ENCODE measurements at places on chromosomes 3 and 15. TPM values are rescaled to one million over a fixed set of nuclear protein-coding genes. Genes with fewer than 3 reads are reported as not detected.

DNA sequence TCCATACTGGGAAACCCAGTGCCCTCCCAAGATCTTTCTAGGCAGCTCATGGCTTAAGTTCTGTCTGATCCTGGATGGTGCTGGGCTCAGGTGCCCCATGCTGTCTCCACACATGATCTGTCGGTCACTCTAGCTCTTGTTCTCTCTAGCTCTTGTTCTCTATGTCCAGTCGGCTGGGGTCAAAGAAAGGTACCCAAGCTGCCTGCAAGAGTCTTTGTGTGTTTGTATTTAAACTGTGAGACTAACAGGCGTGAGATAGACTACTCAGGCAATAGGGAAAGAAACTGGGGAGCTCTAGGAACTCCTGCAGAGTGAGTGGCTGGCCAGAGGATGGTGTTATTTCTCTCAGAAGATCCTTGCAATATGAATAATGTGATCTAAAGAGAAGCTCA lies 40.2 kb downstream of the GPR156 start:
- no peak for DNase-seq

- DNase-seq, result no peak
Observed at GRCh38 chr3:183108001-183108449, 8.7 kb upstream of the MCCC1 start.

DNA sequence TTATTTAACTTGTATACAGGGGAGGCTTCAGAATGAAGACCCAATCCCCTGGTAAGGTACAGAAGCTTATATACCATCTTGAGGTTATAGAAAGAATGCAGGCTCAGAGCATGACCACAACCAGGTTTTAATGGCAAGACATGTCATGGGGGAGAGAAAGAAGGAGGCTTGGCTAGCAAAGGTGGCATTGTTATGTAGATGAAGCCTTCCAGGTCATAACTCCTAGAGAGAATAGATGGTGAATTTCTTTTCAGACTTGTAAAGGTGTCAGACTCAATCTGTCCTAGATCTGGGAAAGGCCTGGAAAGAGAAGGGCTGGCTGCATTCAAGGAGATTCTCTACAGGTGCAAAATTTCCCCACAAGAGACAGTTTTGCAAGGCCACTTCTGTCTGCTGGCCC lies 99.4 kb upstream of the CTDSPL start:
- no peak for DNase-seq

DNAH1 gene
- total RNA-seq, result 0.48 TPM

DNA sequence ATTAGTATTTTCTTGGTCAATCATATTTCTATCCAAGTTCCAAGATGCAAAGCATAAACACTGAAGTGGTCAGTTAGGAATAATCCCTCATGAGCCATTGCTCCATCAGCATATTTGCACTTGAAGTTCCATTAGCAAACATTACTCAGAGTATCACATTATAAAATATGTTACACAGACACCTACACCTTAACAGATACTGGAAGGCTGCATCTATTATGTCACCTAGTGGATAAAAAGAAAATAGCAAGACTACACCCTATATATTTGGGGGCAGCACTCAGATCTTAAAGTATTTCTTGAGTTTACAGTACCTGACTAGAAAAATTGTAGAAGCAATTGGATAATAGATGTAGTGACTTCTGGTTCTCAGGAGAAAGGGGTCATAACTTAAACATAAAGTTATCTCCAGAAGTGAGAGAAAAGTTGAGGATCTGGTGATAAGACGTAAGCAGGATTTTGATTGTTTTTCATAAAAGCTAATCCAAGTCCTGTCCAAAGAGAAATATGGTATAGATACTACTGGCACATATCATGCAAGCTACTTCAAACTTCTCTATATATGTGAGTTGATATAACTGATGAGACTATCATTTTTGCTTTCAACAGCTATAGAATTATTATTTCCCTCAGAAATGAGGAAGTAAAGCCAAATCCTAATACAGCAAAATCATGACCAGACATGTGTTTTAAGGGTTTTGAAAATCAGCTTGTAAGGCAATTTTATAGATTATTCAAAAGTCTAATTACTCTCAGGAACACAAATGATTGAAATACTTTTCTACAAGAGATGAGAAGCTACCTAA lies 422.2 kb downstream of the GBE1 start:
- peak; percentile 31 for DNase-seq

- peak; percentile 29 for DNase-seq
Observed at GRCh38 chr3:67515778-67516177, 138.6 kb downstream of the SUCLG2 start.

GRCh38 chr3:101117465-101117864 lies 124.2 kb upstream of the ABI3BP start:
- no peak for DNase-seq

DNA sequence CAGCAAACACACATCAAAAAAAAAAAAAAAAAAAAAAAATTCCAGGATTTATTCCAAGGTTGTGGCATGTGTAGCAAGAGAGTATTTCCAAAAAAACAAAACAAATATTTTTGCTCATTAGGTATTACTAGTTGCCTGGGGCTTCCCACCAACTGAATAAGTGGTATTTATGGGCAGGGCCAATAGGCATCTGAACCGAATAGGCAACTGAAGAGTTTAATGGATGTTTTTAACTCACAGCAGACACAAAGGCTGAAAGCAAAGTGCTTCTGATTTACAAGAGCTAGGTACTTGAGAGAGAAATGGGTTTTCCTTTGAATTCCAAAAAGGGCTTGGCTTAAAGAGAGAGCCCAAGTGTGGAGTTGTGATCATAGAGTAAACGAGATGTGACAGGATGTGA lies 21.4 kb downstream of the EIF4E3 start:
- DNase-seq, result no peak

DNA sequence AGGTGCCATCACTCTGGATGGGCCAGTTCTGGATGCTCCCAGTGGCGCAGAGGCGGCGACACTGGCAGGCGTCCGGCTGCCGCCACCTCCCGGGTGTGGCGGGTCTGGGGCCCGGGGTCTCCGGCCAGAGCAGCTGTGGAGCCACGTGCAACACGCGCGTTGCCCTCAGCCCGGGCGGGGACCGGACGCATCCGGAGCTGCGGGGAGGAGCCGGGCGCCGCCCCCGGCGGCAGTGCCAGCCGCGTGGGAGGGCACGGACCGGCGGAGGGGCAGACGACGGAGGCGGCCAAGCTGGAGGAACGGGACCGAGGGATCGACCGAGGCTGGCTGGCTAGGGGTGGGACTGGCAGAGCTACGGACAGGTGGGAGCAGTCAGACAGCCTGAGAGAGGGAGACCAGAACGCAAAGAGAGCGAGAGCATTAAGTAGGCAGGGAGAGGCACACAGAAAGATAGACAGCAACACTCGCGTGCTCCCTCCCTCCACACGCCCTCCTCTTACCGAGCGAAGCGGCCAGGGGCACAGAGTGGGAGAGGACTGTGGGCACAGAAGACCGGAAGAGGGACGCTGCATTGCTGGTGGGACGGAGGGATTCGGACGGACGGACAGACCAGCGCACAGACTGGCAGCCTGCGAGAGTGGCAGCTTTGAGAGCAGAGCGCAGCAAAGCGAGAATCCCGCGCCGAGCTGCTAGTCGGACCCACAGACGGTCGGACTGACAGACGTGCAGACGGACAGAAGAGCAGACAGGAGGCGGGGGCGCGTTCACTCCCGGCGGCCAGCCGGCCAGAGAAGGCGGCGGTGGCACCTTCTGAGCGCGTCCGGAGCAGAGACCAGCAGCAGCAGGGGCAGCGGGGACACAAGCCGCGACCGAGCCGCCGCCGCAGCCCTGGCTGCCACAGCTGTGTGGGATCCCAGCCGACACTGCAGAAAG lies at the start of gene ARPP21:
ARPP21 (plus strand) TSS at position 272 of the 933 bp plus-strand sequence. CDS start 42,227 bp downstream, outside the sequence.
- DNase-seq, result peak; percentile 76

- no peak for DNase-seq
Observed at GRCh38 chr15:90055182-90055581, 47.1 kb downstream of the IDH2 start.

ETFA gene
- 147 TPM for total RNA-seq

DNA sequence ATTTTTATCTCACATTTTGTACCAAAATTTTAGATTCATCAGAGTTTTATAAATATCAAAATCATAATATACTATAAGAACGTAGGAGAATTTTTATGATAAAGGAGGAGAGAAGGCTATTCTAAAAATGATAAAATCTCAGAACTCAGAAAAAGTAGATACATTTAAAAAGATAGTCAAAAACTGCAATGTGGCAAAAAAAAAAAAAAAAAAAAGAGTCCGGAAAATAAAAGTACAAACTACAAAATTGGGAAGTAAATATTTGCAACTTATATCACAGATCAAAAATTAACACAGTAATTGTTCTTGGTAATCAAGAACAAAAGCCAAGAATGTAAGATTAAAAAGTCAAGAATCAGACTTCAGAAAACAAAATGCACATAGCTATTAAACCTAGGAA lies 332.1 kb downstream of the MCTP2 start:
- no peak for DNase-seq

COL6A5 gene
- not detected for total RNA-seq

DNA sequence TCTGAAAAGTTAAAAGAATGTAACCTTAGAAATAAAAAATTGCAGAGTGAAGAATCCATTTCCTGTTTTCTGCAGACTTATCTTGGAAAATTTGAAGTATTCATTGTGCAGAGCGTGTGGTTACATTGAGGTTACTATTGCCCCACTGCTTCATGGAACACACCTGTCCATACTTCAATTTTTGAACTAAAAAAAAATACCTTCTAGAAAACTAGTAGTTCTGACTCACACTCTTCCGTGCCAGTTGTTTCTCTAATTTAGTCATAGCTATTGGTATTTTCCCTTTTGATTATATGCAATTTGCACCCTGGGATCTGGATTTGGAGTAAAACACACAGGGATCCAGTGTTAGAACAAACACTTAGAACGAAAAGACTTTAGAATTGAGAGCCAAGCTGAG lies 111.8 kb upstream of the LYSMD4 start:
- DNase-seq, result no peak

BNC1 gene
- total RNA-seq, result not detected

DNA sequence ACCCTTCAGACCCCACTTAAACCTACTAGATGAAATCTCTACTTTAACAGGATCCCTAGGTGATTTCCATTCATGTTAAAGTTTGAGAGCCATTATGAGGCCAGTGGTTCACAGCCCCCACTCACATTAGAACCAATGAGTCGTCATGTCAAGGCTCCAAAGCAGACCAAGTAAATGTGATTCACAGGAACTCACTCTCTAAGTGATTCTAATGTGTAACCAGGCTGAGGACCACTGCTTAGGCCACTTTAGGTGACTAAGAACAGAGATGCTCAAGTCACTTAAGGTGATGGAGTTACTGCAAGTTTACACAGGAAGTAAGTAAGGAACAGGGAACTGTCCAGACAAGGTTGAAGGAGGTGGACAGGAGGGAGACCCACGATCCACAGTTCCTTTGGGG lies 7.7 kb downstream of the GALNT15 start:
- DNase-seq, result no peak

DNA sequence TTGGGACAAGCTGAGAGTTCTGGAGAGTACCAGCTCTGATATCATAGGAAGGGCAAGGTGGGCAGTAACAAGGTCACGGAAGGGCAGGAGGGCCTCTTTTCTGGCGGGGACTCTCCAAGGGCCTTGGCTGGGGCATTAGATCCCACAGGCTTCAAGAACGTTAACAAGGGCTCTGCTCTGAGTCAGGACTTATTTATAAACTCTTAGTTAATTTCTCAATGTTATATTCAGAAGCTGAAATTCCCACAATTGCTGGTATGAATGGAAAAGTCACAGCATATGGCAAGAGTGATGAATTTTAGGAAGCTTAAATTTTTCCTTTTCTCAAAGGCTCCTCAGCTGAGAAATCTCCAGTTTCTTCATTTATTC lies 320.2 kb upstream of the TBC1D5 start:
- no peak for DNase-seq

- peak; percentile 80 for DNase-seq
Observed at GRCh38 chr3:48563382-48563918, at the start of gene UCN2. Gene UCN2, minus strand, starts transcription at chr3:48563781. Its CDS starts 657 bp downstream, at chr3:48563124.

IMPG2 gene
- total RNA-seq, result 0.04 TPM

DNA sequence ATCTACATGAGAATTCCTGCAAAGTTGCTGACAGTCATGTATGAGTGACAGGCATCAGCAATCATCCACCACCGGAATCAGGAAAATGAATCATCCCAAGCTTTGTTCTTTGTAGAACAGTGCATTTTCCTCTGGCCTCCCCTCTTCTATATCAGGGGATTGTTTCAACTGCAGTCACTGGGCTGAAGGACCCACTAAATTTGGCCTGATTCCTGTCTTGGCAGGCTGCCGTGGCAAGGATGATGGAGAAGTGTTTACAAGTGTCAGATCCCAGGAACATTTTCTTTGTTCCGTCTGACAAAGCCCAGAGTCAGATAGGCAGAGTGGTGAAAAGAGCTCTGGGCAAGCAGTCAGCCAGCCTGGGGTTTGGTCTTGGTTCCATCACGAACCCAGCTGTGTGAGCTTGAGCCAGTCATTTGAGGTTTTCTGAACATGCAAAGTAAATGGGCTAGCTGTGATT lies 175.1 kb upstream of the TSC22D2 start:
- no peak for DNase-seq

- DNase-seq, result peak; percentile 54
Observed at GRCh38 chr15:66251065-66251789, 2.3 kb downstream of the MEGF11 start.

UROC1 gene
- total RNA-seq, result not detected

HRG gene
- total RNA-seq, result 0.14 TPM

GRCh38 chr15:49494842-49495241 lies 71.8 kb downstream of the FGF7 start:
- no peak for DNase-seq

DNA sequence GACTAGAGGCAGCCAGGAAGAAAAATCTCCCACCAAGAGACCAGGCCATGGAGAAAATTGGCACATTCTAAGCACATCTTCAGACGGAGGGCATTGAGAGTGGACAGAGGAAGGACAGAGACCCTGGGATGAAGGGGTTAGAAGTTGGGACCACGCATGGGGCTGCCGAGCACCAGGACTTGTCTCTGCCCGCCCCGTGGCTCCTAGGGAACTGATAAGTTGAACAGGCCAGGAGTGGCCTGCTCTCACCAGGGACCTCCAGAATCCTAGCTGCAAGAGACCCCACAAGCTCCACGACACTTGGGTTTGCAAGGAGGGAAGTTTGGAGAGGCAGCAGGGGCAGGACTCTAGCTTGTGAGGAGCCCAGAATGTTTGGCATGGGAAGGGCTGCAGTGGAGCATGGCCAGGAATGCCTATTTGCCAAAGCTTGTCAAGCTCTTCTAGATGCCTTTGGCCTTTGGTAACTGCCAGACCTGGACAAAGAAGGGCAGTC lies 355.1 kb downstream of the NSUN3 start:
- no peak for DNase-seq

GRCh38 chr3:59518283-59519055 lies 468.6 kb upstream of the CFAP20DC start:
- DNase-seq, result no peak

DNA sequence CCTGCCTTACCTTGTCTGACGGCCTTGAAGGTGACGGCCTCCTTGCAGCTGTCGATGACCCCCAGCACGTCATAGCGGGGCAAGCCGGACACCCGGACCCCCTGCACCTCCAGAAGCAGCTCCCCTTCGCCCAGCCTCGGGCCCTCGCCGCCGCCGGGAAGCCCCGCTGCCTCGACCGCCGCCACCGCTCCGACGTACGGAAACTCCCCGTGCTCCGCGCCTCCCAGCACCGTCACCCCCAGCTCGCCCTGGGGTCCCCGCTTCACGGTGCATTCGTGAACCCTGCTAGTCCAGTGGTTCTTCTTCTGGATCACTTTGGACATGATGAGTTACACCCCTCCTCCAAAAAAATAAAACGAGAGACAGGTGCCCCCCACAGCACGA lies 740 bp downstream of the MAGI1 start:
- peak; percentile 65 for DNase-seq
